ENCODE measurements at places on chromosomes 16 and 17. TPM values are rescaled to one million over a fixed set of nuclear protein-coding genes. Genes with fewer than 3 reads are reported as not detected.

Gene ABCC12
- total RNA-seq, result not detected

Gene TGFB1I1
- 23.4 TPM for total RNA-seq

DNA sequence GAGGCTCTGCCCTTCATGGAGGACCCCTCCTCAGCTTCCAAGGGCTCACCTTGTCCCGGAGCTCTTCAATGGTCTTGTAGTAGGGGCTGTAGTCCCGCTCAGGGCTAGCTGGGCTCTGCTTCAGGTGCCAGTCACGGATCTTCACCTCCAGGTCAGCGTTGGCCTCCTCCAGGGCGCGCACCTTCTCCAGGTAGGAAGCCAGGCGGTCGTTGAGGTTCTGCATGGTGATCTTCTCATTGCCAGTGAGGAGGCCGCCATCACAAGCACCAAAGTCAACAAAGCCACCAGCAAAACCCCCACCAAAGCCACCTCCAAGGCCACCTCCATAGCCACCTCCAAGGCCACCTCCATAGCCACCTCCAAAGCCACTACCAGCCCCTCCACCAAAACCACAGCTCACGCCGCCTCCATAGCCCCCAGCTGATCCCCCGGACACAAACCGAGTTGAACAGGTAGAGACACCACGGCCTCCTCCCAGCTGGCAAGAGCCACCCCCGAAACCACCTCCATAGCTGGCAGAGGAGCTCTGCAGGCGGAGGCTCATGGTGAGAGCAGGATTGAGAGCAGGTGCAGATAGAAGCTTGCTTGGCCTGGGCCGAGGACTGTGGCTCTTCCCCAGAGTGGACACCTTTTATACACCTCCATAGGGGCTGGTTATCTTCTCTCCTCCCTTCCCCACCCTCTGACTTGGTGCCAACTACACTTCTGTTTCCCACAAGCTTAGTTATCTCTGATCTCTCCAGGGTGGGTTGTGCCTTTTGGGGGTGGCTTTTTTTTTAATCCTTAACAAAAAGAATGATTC, at the start of gene KRT13:
Gene KRT13 (minus strand): TSS at position 606 of the 802 bp plus-strand sequence. CDS start 62 bp downstream, at position 544.
- no peak for DNase-seq

Gene GRAP
- total RNA-seq, result 2.5 TPM

- no peak for DNase-seq
Observed at GRCh38 chr17:68606451-68607307, 5.5 kb upstream of the FAM20A start.

DNA sequence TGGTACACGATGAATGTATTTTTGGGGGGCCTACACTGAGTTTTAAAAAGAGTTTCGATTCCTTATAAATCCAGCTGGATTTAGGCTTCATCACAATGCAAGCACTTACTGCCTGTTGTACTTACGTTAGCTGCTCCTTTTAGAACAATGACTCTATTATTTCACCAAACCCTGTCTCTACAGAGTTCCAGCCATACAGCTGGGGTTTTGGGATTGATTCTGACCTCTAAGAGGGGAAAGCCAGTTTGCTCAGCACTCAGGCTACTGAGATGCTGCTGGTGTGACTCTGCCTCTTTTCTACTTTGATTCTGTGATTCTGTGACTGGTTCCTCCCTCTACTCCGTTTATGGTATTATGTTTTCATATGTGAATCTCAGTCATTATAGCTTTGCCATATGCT, 329.7 kb downstream of the ABCC12 start:
- DNase-seq, result no peak

GRCh38 chr16:58377932-58378331, 14.3 kb upstream of the GINS3 start:
- no peak for DNase-seq

DNA sequence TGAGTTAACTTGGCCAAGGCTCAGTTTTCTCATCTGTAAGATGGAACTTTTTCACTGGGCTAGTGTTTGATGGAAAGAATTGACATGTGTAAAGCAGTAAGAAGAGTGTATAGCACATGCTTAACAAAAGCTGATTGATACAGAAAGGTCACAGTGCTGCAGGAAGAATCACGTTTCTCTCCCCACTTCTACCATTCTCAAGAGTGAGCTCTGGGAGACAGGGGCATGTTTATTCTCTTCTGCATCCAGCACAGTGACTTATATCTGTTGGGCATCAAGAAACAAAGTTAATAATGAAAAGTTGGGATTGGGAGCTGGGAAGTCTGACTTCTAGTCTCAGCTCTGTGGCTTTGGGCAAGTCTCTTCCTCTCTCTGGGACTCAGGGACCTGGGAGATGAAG, 55.3 kb downstream of the IRX3 start:
- DNase-seq, result no peak

DNA sequence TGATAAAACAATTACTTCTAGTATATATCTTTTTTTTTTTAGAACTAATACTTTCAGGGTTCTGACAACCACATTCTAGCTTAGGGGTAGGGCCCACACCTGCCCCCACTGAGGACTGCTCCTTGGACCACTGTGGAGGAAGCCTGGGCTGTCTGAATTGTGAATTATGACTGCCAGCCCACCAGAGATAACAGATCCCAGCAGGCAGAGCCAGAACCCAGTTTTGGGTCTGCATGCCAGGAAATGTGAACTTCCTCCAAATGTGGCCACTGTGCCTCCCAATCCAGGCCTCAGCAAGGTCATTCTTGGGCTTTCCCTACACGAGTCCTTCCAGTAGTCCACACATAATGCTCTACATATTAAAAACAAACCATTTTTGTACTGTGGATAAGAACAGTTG, 15.9 kb downstream of the VEZF1 start:
- DNase-seq, result no peak

Data from right atrium auricular region (tissue), 2 donors.